Peyer's patch (tissue), 4 donors: ENCODE measurements at places on chromosomes 12 and 14.

DNA sequence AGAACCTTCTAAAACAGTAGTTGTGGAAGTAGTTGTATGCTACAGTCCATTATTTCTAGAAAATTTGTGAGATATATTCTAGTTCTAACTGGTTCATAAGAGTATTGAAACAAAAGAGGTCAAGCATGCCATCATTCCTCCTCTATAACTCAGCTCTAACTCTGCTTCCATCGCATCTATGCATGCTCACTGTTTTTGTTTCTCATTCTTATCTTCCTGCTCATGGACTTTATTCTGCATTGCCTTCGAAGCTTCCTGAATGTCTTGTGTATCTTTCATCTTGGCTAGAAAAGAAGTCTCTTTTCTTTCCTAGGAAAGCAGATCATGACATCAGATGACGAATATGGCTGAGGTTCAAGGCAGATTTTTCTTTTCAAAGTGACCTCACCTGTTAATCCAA is 402 bp downstream of the LMNTD1 start:
- DNase-seq = no peak

DNA sequence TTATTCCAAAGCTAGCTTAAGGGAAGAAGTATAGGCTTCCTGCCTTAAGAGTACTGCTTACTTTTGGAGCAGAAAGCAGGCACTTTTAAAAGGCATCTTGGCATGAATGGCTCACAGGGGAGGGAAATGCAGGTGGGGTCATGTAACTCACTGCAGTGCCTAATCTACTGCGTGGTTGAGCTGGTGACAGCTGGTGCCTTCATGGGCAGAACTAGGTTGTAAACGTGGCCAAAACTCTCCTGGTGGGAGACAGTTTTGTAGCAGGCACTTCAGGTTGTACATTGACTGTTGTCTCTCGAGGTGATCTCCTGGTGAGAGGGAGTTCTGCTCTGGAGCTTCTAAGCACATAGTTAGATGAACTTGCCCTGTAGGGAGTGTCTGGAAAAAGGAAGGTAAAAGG is 962.5 kb downstream of the DIO2 start:
- no peak for DNase-seq

DNA sequence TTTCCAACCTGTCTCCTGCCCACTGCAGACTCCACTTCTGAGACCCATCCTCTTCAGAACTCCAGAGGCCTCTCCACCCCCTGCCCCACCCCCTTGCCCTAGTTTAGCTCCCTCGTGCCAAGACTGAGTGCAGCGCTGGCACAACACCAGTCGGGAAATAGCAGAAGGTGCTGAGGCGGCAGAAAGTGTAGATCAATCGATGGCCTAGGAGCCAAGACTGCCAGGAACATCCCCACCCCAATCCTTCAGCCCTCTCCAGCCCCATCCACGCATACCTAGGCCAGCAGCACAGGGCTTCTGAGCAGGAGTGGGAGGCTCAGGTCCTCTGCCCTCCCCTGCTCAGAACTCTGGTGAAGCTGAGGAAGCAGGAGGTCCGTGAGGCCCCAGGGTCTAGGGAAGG is 1.1 kb downstream of the CPNE6 start:
- peak; percentile 72 for DNase-seq

- DNase-seq = no peak
Measured at GRCh38 chr12:105935106-105935505, 203.6 kb downstream of the NUAK1 start.

- no peak for DNase-seq
Measured at GRCh38 chr12:66240096-66240820, 51.2 kb downstream of the IRAK3 start.

GRCh38 chr14:90518941-90519256 is 122.1 kb downstream of the CALM1 start:
- no peak for DNase-seq

GRCh38 chr14:91350813-91351511 is 66.7 kb downstream of the CCDC88C start:
- DNase-seq = no peak

DNA sequence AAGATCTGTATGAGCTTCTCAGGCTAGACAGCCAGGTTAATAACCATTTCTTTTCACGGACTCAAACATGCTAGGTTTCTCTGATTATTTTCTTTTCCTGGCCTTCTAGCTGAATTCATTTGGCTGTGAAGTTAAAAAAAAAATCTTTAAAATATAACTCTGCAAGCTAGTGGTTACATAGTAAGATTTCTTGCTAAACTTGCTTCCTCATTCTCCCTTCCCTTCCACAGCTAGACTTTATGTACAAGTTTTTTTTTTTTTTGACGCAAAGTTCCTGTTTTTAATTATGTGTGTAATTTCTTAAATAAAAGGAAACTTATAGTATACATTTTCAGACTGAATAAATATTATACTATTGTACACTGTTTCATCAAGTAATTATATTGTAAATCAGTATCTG is 145.4 kb downstream of the TMTC2 start:
- no peak for DNase-seq

GRCh38 chr14:33810308-33810707 is 140.6 kb downstream of the EGLN3 start:
- DNase-seq = no peak

DNA sequence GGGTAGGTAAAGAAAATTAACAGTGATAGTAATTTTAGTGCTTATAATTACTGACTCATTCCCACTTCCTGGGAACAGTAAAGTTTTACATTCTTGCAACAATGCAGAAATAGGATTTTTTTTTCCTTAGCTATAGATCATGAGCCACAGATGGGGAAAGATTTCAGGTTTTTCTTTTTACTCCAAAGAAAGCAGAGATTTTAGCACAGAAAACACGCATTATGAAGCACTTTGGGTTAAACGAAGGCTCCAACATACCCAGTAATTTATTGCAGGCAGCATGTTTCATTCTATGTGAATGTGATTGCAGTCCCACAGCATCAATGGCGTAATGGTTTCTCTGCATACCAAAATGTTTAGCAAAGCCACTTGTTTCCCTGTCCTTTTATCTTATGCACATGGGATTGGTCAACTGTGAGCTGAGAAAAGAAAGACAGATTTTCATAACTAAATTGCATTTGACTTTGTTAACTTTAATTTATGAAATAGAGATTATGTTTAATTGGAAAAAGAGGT is 124.6 kb upstream of the E2F7 start:
- DNase-seq = no peak

DNA sequence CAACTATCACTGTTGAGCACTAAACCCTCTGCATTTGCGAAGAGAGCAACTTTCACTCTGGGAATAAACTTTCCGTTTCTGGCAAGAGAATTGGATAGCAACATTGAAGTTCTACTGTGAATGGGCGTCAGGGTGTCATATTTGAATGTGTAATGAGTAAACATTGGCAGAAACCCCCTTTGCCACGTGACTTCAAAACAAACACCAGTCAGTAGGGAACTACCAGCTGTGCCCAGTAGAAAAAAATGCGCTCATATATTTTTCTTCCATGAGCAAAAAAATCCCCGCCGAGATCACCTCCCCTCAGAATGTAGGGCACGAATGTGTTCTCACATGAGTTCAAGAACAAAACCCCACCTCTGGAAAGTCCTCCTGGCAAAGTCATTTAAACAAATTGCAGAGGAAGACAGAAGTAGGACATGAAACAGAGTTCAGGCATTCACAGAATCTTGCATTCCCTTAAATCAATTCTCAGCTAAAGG is 80.6 kb downstream of the BTG1 start:
- no peak for DNase-seq

DNA sequence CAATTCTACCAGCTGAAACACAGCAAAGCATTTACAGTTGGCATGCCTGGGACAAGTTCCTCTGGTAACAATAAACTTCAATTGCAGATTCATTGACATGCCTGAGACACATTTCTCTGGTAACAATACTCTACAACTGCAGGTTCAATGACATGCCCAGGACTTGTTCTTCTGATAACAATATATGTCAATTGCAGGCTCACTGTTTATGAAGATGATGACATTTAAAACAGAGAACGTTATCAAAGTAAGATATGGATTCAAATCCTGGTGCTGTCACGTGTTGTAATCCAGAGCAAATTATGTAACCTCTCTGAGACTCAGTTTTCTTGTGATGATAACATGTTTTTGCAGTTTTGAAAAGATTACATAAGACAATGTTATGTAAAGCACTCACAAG is 20.5 kb downstream of the KITLG start:
- no peak for DNase-seq

GRCh38 chr14:89000007-89000942 is 175.8 kb downstream of the TTC8 start:
- peak; percentile 60 for DNase-seq
